ENCODE measurements at places on chromosomes 3 and 15.

- DNase-seq: peak; percentile 90
These were observed 35.3 kb downstream of the ANXA2 start for GRCh38 chr15:60362321-60363086.

- no peak for DNase-seq
These were observed 3.4 kb upstream of the LRRIQ4 start for GRCh38 chr3:169809230-169809795.

- no peak for DNase-seq
These were observed 3.0 kb downstream of the PEAK1 start for GRCh38 chr15:77416954-77417353.

DNA sequence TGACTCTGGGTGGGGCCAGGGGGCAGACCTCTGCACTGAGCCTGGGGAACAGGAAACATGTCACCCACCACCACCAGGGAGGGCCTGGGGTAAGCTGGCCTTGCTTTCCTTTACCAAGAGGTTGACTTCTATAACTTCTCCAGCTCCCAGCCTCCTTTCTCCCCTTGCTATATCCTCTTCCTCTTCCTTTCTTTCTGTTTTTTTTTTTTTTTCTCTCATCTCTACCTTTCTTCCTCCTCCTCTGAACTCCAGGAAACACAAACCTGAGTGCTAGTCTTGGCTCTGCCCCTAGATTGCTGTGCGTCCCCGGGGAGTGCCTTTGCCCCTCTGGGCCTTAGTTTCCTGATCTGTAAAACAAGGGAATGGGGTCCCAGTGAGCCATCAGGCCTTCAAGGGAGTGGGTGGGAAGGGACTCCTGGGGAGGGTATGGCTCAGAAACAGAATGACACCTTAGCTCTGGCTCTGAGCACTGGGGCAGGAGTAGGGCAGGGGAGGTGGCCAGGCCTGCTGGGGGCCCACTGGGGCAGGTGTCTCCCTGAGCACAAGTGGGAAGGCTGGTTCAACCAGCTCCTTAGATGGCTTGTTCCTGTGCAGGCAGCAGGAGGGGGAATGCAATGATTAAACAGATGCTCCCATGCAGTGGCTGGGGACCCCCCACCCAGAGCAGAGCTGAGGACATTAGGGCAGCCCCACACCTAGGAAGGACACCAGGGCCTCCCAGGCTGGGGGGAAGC, 4.3 kb downstream of the SNX33 start:
- DNase-seq: no peak

GRCh38 chr3:42762046-42762724, 10.9 kb downstream of the CCDC13 start:
- DNase-seq: no peak

GRCh38 chr15:66789029-66790025, 87.3 kb downstream of the SMAD6 start:
- DNase-seq: peak; percentile 74

- DNase-seq: peak; percentile 20
These were observed 80.9 kb upstream of the ARHGEF26 start for GRCh38 chr3:154040283-154040682.

DNA sequence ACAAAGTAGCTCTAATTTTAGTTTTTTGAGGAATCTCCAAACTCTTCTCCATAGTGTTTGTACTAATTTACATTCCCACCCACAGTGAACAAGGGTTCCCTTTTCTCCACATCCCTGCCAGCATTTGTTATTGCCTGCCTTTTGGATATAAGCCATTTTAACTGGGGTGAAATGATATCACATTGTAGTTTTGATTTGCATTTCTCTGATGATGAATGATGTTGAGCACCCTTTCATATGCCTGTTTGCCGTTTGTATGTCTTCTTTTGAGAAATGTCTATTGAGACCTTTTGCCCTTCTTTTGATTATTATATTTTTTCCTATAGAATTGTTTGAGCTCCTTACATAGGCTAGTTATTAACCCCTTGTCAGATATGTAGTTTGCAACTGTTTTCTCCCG, 239.9 kb upstream of the TPM1 start:
- DNase-seq: no peak

DNA sequence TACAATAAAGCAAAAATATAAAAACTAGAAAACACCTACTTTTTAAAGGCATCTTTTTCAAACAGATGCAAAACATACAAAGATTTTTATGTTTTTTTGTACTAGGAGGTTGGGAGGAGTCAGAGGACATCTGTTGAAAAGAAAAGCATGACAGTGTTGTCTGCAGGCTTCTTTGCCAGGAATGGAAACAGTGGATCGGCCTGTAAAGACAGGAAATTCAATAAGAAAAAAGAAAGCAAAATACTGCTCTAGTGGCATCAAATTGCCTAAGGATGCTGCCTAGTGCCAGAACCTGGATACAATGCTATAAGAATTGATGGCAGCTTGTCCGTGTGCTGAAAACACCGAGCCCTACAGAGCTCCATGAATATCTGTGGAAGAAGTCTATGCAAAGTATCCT, 69.9 kb downstream of the TBC1D5 start:
- peak; percentile 15 for DNase-seq

DNA sequence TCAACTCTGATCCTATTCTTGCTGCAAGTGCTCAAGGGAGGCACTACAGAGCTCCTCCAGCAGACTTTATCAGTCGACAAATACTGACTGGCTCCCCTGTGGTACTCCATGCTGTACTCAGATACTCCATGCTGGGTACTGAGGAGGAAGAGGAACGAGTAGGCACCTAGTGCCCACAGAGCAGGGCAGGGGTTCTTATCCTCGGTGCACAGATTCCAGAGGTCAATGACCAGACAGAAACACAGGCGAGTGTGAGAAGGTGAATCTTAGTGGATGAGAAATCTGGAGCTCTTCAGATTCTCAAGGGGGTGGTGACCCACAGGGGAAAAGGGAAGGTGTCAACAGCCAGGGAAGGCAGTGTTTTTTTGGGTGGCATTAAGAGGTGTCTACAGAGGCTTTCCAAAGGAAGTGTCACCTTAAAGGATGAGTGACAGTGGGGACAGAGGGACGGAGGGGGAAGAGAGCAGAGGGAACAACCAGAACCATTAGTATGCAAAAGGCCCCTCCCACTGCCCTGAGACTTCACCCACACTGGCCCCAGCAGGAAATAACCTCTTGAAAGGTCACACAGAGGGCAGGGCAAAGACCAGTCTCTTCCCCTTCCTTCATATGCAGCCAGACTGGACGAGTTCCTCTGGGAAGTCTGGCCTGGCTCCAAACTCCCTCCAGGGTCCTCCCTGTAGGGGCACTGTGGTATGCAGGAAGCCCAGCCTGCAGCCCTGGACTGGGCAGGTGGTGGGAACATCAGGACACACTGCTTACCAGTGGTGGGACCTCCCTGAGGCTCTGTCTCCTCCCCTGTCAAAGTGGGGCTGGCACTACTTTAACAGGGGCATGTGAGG, 27.5 kb downstream of the CCDC12 start:
- DNase-seq: peak; percentile 23

DNA sequence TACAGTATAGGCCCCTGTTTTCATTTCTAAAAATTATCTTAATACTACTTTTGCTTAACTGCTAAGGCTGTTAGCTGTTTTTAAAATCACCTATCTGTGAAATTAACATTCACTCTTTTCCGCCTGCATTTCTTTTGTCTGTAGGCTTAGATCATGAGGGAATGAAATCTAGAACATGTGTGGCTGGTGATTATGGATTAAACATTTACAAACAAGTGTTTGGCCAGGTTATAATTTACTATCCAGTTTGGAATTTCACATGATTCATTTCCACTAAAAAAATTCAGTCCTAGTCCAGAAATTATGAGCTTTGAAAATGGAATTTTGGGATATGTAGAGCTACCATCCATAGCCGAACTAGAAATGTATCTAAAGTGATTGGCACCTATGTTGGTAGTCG, 39.1 kb downstream of the GOLM2 start:
- DNase-seq: no peak

GRCh38 chr3:16456784-16457415, 56.6 kb downstream of the RFTN1 start:
- peak; percentile 83 for DNase-seq

- DNase-seq: no peak
These were observed 631 bp downstream of the UBR1 start for GRCh38 chr15:43105077-43105736.

- DNase-seq: no peak
These were observed 90.5 kb upstream of the CTDSPL start for GRCh38 chr3:37770938-37771918.

All from EH (cell line).